GM12864 (cell line): ENCODE measurements at places on chromosomes 2 and 18.

DNA sequence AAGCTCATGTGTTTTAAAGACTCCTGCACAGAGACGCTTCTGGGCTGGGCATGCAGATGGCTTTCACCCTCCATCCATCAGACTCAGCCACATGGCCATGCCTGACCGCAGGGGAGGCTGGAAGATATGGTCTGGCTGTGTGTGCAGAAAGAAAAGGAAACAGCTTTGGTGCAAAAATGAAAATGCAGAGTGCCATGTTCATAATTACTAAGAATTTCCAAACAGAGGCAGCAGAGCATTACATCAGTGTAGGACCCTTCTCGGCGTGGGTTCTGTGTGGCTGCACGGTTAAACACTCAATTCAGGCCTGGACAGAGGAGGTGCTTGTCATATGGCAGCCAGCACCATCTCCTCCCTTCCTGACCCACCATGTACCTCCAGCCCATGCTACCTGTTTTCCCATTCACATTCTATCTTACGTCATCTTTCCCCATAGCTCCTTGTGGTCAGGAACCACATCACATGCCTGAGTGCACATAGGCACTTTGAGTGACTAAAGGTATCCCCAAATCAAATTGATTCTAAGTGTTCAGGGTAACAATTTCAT lies 200.3 kb upstream of the ID2 start:
- peak; percentile 44 for DNase-seq

- no peak for DNase-seq
Observed at GRCh38 chr2:67272195-67272594, 124.9 kb upstream of the ETAA1 start.

GRCh38 chr2:70897977-70898226 lies 37.8 kb upstream of the ATP6V1B1 start:
- no peak for DNase-seq

DNA sequence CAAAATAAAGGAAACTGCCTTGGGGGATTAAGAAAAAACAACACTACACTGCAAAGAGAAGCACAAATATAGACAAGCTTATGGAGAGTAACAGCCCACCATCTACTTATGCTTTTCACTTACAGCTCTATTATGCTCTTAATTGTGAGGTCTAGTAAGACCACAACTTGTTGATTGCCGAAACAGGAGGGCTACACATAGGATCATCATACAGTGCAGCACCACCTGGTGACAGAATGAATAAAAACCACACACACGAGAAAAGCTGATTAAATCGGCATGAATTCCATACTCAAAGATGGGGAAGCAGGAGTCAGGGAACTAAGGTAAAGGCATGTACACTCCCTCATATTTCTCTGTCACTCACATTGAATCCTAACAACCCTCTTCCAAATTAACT lies 259.2 kb downstream of the IKZF2 start:
- no peak for DNase-seq
